ENCODE measurements at places on chromosomes 12 and 14. TPM values are rescaled to one million over a fixed set of nuclear protein-coding genes. Genes with fewer than 3 reads are reported as not detected.
A peak's percentile ranks its signal among the peaks of the same experiment; 100 is the strongest.

Gene MAX
- total RNA-seq = 85.2 TPM

DNA sequence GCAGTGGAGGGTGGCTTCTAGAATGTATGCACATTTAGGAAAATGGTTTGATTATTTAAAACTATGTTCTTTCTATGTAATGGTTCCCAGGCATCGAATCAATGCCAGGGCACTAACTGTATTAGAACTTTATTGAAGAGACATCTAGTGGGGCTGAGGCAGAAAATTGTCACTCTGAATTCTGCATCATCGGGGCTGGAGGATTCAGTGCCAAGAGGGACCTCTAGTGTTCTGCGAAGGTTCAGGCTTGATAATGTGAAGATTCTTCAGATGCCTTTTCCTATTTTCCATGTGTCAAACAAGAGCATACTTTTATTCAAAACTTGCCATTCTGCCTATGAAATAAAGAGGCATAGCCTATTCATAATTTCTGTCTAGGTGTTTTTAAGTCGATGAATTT lies 146.3 kb downstream of the CAND1 start:
- no peak for DNase-seq

Gene GATC
- total RNA-seq = 13.0 TPM

Gene NTN4
- 81.5 TPM for total RNA-seq

- no peak for DNase-seq
Measured at GRCh38 chr12:98678946-98679610, 34.0 kb downstream of the APAF1 start.

GRCh38 chr12:94977766-94978468 lies 25.6 kb downstream of the NDUFA12 start:
- no peak for DNase-seq

Gene ACSS3
- total RNA-seq = 25.8 TPM

DNA sequence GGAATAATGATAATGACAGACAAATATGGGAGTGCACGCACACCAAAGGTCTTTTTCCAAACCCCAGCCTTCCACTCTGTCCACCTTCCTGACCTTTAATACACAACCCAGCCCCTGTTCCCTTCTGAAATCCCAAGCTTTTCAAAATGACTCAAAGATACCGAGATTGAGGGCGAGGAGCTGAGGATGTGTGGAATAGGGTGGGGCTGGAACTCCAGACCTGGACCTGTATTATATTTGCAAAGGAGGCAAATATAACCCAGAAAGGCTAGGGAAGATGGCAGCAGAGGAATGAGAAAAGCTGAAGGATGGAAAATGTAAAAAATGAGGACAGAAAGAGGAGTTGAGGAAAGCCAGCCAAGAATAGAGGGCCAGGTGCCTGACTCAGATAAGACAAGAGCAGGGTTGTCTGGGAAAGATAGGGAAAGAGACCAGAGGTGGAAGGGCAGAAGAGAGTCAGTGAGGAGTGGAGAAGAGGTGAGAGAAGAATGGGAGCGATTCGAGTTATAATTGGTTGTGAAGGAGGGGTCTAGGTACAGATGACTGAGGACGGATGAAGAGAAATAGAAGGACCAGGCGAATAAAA lies 1.0 kb upstream of the PTMS start:
- DNase-seq = no peak

GRCh38 chr14:93903342-93904184 lies 23.6 kb upstream of the FAM181A start:
- DNase-seq = no peak

- DNase-seq = peak; percentile 45
Measured at GRCh38 chr12:10968765-10969456, 17.8 kb downstream of the TAS2R50 start.

DNA sequence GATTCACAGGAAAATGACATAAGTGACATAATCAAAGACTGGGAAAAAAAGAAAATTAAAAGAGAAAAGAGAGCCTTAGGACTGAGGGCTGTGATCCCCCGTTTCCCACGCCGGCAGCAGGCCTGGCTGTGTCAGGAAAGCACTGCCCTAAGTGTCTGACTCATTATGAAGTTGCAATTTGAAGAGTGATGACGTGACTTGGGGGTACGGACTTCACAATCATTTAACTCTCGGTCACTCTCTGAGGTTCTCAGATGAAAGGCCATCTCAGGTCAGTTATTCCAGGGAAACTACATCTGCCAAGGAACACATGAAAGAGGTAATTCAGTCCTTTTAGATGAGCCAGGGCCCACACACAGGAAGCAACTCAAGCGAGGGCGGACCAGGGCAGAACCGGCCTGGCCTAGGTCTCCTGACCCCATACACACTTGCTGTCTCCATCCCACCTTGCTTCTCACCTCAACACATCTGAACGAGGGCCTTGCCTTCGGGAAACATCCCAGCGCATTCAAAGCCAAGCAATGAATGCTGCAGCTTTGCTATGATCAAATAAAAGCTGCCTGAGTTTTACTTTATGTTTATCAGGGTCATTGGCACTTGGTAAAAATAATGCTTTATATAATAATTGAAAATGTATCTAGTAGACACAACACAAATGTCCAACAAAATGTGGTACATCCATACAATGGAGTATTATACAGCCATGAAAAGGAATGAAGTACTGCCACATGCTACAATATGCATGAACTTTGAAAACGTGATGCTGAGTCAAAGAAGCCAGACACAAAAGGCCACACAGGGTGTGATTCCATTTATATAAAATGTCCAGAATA lies 2.7 kb downstream of the SSH1 start:
- no peak for DNase-seq

DNA sequence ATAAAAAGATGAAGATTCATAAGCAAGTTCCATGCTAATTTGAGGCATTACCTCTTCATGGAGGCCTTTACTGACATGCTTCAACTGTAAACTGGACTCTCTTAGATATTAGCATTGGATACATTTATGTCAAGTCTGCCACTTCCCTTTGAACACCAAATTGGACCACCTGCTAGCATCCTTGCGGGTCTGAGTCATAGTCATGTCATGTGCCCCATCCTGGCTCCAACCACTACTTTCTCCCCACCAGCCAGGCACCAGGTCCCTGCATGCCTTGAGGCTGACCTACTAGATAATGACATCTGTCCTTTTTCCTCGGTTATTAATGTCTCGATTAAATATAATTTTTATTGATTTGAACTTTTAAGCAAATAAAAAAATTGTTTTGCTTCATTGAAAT lies 32.9 kb upstream of the EEA1 start:
- no peak for DNase-seq

GRCh38 chr12:32854716-32855115 lies 41.9 kb downstream of the PKP2 start:
- DNase-seq = no peak

DNA sequence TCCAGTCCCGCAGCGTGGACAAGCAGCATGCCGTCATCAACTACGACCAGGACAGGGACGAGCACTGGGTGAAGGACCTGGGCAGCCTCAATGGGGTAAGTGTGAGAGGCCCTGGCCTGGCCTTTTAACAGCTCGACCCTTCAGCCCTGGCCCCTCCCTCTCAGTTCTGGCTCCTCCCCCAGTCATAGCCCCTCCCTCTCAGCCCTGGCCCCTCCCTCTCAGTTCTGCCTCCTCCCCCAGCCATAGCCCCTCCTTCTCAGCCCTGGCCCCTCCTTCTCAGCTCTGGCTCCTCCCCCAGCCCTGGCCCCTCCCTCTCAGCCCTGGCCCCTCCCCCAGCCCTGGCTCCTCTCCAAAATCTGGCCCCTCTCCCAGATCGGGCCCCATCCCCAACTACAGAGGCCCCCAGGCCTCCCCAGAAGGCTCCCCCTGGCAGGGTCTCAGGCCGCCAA lies 11.2 kb downstream of the CEP170B start:
- DNase-seq = peak; percentile 39

- no peak for DNase-seq
Measured at GRCh38 chr14:101026341-101026740, 122.8 kb upstream of the RTL1 start.

DNA sequence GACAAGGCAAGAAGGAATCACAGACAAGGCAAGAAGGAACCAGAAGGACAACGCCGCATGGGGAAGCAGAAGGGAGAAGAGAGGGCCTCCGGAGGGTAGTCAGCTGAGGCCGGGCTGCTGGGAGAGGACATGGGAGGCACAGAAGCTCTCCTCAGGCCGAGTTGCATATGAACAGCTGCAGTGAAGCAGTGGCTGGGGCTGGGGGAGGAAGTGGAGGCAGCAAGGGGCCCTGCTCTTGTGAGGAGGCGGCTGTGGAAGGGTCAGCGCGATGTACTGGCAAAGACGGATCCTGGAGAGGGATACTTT lies 22.0 kb upstream of the TMEM106C start:
- DNase-seq = no peak

GRCh38 chr12:127052511-127053232 lies 1214.3 kb upstream of the TMEM132C start:
- DNase-seq = no peak

- no peak for DNase-seq
Measured at GRCh38 chr12:92574911-92575570, 127.7 kb upstream of the PLEKHG7 start.

Gene MYO1H
- total RNA-seq = 0.78 TPM

DNA sequence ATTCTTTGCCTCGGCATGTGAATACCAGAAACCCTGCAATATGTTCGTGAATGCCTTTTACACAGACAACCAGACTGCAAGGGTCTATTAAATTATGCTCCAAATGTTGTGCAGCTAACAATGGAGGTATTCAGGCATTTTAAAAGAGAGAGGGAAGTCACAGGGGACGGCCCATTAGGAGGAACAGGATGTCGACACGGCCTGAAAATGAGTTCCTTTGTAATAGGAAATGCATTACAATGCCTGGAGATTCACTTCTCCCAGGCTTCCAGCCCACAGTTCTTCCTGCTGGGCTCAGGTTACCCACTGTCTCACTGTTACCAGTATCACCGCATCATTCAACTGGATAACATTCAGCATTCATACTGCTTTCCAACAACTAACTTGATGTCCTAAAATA lies 2.5 kb downstream of the DUSP6 start:
- DNase-seq = no peak

Gene FAM90A1
- total RNA-seq = not detected

DNA sequence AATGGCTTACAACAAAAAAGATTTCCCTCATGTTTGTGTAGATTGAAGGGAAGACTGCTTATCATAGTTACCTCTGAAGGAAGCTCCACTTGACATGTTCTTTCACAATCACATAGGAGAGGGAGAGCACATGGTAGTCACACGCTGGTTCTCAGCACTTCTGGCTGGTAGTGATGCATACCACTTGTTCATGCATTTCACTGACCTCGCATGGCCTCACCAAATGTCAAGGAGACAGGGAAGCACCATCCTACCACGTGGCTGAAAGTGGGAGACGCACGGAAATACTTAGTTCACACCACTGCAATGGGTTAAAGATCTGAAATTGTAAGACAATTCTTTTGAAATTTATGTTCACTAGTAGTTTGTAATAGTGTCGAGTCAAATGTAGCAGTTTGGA lies 74.0 kb downstream of the PDE3A start:
- peak; percentile 41 for DNase-seq

Gene SIX6
- not detected for total RNA-seq

Gene CDCA3
- total RNA-seq = 1.3 TPM

- DNase-seq = no peak
Measured at GRCh38 chr14:60515511-60516289, 6.8 kb downstream of the SIX6 start.

DNA sequence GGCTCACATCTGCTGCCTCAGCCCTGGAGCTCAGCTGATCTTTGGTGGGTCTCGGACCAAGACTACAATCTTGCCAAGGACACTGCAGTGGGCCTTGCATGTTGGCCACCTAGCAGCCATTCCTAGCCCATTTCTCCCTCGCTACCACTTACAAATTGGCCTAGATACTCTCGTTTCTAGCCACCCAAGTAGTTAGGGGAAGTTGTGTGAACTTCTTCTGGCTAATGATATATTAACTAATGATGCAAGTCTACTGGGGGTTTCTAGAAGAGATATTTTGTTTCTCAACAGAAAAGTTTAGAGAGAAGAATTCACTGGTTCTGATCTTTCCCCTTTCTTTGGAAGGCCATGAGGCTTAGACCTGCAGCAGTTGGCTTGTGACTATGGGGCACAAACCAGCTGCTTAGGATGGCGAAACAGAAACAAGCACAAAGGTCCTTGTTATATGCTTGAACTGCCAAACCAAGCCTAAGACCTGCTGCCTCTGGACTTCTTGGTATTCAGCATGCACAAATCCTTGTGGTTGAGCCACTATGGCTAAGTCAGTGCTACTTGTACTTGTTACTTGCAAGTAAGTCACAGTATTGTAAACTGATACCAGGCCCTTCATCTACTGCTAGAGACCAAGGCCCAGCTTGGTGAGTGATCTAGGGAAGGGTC lies 30.5 kb upstream of the GPATCH2L start:
- no peak for DNase-seq

Gene KRT6C
- not detected for total RNA-seq

- no peak for DNase-seq
Measured at GRCh38 chr12:56141946-56142784, 10.2 kb upstream of the MYL6B start.

DNA sequence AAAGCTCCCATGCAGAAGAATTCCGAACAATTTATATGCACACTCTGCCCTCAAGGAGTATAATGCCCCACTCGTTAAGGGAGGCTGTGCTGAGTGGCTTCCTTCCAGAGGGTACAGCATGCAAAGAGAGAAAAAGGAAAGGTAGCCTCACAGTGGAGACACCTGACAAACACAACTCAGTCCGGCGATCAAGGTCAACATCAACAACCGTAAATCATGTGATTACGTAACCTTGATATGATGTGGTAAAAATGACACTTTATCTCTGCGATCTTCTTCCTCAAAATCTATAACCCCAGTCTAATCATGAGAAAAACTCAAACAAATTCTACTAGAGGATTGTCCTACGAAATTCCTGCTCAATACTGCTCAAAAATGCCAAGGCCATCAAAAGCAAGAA lies 400.5 kb upstream of the CCDC196 start:
- DNase-seq = no peak

DNA sequence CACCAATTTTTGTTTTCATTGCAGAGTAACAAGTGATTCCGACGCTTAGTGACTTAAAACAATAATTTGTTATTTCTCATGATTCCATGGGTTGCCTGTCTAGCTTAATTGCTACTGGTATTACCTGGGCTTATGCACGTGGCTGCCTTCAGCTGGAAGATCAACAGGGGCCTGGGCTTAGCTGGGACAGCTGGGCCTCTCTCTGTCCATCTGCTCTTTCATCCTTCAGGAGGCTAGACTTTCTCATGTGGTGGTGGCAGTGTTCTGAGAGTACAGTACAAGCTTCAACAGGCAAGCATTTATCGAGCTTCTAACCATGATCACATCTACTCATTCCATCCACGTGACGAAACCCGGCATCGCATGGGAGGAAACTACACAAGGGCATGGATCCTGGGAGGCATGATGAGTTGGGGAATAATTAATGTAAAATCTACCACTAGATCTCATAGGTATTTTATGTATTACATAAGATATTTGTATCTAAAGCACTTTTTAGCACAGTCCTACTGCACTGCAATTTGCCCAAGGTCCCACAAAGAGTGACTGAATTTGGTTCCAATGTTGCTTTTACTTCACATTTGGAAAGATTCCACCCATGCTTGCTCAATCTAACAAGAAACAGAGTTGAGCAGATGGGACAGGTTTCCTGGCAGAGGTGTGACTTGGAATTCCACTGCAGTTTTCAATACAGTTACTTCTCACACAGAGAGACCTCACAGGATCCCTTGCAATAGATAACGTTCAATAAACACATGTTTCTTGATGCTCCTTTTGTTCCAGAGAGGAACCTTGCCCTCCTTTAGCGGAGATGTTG lies 153.1 kb upstream of the FRMD6 start:
- no peak for DNase-seq

- no peak for DNase-seq
Measured at GRCh38 chr12:76530516-76530915, 29.1 kb downstream of the OSBPL8 start.
